ENCODE measurements at places on chromosomes 6 and 20.
A peak's percentile ranks its signal among the peaks of the same experiment; 100 is the strongest.

- DNase-seq = no peak
These were observed 184.6 kb downstream of the SMOC2 start for GRCh38 chr6:168625602-168626001.

- DNase-seq = no peak
These were observed 137.3 kb downstream of the STXBP5 start for GRCh38 chr6:147341486-147341885.

DNA sequence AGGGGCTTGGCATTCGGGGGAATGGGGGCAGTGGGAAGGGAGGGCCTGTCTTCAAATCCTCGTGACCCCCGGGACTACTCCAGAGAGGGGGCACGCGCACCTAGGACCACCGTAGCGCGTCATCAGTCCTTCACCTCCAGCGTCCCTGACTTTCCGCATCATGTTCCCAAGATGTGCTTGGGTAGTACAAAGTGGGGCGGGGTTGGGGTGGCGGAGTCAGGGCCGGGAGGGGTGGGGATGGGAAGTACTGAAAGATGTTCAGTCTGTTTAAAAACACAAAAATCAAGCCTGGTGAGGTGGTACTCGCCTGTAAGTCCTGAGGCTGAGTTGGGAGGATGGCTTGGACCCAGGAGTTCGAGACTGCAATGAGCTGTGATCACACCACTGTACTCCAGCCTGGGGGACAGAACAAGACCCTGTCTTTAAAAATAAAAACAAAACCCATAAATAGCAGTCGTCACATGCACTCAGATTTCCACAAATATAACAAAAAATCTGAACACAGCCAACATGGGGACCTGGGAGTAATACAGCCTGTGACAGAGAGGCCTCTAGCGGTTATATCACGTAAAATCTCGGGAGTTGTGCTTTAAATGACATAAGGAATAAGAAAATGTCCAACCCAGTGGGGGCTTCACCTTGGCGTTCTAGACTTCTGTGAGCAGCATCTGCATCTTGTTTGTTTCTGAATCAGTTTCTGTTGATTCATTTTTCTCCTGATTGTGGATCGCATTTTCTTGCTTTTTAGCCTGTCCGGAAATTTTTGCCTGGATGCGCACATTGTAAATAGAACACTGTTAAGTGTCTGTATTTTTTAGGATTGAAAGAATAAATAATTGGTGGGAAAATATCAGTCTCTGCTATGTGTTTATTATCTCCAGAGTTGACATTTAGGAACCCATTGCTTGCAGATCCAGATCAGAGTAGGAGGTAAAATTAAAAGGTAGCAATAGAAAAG, 698 bp upstream of the LRP11 start:
- no peak for DNase-seq

DNA sequence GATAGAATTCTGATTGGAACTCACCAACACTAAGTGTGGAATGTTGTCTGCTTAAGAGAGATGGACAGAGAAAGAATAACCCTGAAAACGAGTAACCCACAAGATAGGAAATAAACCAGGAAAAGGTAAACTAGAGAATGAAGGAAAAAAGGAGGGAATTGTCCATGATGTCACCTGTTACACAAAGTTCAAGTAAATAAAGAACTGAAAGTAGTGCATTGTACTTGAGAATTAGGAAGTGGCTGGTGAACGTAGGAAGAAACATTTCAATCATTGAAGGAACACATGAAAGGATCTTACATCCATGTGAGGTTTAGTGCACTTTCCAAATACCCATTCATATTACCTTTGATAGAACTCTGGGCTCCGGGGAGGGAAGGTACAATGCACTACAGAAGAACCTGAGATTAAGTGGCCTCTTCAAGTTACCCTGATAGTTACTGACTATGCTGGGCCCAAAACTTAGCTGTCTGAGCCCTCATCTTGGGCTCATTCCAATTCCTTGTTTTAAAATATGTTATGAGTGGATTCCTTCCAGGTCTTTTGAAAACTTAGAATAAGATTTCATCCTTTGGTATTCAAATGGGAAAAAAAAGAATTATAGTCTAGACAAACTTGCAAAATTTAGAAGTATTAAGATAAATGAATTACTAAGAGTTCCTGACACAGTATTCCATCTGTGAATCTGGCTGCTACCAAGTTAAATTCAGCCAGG, 1.1 kb upstream of the STX7 start:
- DNase-seq = no peak

DNA sequence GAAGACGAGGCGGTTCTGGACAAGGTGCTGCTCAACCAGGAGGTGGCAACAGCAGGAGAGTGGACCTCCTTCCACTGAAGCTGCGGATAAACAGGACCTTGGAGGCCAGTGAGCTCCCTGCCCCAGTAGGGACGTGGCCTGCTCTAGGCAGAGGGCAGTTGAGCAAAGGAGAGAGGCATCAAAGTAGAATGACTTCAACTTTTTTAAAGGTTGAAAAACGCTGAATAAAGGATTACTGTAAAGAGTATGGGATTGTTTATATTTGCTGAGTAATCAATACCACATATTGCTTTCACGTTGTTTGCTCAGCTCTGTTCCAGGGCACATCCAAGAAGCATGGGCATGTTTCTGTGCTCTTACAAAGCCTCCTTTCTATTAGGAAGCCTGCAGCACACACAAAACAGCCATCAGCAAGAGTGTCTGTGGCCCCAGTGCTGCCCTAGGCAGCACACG, 48.1 kb downstream of the ERMARD start:
- DNase-seq = no peak

- DNase-seq = peak; percentile 15
These were observed 8.9 kb upstream of the MLN start for GRCh38 chr6:33812669-33813068.

DNA sequence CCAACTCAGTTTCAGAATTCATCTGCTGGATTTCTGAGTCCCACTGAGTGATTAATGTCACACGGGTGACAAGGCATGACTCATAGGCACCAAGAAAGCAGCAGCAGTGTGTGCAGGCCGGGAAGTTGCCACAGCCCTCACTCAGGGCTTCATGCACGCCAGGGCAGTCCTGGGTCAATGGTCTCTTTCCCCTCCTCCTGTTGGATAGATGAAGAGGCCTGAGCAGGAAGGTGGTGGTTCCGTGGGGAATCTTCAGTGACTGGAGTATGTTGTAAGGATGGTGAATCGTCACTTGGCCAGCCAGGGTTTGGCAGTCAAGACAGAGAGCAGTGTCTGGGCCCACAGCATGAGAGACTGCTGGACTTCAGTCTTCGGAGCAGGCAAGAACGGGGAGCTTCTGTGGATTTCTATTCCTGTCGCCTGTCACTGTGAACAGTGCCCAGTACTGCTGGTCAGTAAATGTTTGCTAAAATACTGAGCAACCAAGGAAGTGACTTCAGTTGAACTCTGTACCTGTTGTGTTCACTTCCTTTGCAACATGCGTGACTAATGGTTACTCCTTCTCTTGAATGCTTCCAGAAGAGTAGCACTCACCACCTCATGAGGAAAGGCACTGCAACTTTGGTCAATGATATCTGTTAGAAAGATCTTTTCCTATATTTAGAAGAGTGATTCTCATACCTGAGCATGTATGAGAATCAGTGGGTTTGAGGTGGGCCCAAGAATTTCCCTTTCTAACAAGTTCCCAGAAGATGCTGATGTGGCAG, 62.0 kb upstream of the CD93 start:
- peak; percentile 36 for DNase-seq

DNA sequence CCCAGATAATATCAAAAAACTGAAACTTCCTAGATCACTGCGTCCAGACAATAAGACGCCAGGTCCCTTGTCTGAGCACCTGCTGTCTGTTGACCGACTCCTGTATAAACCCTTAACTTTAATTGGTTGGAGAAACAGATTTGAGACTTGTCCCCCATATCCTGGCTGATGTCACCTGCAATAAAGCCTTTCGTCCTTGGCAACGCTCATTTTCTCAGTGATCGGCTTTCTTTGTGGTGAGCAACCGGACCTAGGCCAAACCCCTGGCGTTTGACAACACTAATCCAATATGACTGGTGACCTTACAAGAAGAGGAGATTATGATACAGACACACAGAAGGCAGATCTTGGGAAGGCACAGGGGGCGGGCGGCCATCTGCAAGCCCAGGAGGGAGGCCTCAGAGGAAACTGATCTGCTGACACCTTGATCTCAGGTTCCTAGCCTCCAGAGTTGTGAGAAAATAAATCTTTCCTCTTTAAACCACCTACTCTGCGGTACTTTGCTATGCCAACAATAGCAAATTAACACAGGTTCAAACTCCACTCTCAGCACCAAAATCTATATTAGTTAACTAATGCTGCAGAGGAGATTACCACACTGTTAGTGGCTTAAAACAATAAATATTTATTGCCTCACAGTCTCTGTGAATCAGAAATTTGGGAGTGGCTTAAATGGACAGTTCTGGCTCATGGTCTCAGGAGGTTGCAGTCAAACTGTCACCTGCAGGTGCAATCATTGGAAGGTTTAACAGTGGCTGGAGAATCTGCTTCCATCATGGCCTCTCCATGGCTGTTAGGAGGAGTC, 178.7 kb downstream of the OTOR start:
- no peak for DNase-seq

GRCh38 chr6:33373960-33374910, 17.4 kb upstream of the KIFC1 start:
- no peak for DNase-seq

DNA sequence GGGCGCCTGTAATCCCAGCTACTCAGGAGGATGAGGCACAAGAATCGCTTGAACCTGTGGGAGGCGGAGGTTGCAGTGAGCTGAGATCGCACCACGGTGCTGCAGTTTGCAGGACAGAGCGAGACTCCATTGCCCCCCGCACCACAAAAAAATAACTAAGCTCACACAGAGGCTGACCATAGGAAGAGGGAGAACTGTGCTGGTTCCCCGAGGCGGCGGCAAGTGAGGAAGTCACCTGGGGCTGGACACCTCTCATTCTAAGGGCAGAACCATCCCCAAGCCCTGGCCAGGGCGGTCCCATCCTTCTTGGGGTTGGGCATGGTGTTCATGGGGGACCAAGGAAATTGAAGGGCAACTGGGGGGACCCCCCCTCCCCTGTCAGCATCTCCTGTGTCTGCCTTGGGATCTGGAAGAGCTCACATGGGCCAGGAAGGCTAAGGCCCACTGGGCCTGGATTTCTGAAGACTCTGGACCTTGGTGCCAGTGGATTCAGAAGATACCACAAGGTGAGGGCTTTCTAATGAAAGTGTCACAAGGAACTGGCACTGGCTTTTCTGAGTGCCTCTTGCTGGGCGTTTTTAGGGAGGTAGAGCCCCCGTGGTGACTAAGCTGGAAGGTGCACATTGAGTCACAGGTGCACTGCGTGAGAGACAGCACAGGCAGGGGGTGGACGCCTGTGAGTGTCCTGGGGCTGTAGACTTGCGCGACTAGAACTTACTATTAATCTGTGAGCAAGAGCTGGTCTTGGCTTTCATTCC, 11.5 kb downstream of the IRF4 start:
- peak; percentile 68 for DNase-seq

GRCh38 chr20:34017610-34018009, 23.9 kb downstream of the RALY start:
- DNase-seq = no peak

- no peak for DNase-seq
These were observed 133.2 kb upstream of the LRFN2 start for GRCh38 chr6:40720375-40720748.

GRCh38 chr20:48031122-48031521, 245.8 kb upstream of the SULF2 start:
- no peak for DNase-seq

DNA sequence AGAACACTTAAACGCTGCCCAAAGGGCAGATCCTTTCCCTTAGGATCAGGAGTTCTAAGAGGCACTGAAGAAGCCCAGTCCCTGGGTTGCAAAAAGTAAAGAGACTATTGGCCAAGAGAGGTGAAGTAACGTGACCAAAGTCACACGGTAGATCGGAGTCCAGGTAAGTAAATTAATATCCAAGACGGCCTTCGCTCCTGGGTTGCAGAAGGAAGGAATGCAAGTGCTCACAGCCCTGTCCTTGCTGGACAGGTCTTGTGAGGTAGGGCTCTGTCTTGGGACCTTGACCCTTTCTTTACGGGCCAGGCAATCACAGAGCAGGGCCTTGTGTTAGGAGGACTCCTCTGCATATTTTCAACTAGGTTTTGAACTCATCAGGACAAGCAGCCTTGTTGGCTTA, 243.7 kb upstream of the PDE10A start:
- no peak for DNase-seq

DNA sequence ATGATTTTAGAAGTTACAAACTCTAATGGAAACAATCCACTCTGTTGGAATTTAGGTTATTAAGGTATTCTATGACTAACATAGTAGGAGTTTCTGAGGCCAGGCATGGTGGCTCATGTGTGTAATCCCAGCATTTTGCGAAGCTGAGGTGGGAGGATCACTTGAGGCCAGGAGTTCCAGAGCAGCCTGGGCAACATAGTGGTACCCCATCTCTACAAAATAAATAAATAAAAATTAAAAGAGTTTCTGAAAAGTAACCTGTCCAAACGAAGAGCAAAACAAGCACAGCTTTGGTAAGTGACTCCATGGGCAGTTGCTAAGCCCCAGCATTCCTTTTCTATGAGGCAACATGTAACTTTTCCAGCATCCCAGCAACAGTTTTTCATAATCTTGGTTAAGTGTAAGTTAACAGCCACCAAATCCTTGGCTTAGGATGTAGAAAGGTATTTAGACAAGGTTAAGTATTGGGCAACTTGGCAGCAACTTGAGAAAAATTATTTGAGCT, 86.3 kb downstream of the SOX4 start:
- no peak for DNase-seq

DNA sequence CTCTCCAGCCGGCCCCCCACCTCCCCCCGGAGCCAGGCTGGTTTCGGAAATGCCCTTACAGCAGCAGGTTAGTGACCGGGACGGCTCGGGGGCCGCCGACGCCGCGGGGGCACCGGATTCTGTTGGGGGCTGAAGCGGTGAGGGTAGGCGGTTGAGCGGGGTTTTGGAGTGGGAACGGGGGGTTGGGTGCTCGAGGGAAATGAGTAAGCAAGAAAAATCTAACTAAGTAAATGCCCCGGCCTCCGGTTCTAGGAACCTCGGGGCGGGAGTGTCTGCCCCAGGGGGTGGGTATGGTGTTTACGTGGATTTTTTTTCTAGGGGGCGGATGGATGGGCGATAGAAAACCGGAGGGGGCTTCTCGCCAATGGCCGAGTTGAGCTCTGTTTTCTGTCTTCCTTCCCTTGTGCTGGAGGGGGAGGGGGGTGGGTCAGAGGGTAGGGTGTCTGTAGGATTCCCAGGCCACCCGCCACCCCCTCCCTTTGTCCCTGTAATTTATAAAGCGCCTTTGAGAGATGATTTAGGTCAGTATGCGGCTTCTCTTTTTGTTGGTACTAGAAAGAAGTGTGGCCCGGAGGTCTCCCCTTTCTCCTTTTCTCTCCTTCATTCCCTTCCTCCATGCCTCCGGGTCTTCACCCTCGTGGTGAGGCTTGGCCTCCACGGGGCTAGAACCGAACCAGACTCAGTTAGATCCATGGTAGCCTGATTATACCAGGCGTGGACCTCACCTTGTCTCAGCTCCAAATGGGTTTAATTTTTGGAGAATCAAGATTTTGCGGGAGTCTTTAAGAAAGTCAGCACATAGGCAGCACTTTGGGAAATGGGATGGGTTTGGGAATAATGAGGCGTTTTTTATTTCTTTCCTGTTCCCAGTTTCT, 2.3 kb downstream of the E2F3 start:
- peak; percentile 67 for DNase-seq

- DNase-seq = no peak
These were observed 16.1 kb upstream of the CTCFL start for GRCh38 chr20:57540890-57541580.
